ENCODE measurements at places on chromosomes 2 and 18.

DNA sequence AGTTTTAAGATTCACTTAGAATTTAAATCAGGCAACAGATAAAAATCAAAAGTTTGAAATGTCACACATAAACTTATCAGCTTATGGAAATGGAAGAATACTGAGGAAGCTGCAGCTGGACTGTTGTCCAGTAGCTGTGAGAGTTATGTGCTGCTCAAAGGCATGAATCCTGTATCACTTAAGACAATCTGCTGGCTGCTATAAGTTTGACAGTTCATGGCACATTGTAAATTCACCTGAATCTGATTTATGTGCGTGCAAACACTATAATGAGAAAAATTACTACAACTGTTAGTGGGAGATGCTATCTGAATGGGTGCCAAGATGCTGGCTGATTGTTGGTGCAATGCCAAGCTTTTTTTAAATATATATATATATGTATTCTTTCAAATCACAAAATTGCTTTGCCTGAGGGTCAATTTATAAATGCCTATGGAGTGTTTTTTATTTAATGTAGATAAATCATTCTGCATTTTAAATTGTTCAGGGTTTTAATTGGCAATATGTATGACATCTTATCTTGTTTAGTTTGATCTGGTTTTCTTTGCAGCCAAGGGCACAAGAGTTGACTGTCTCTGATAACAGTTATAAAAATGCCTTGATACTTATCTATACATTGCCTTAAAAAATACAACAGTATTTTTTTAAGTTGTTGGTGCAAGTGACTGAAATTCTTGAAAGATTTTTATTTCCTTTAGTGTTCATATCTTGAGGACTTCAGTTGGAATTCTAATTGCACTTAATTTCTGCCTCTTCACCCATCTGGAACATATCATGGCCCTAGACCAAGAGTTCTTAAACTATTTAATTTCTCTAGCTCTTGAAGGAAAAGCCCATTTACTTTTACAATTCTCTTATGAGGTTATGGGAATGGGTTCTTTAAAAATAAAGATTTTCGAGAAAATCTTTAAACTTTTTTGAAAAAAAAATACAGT lies 48.7 kb downstream of the CAVIN2 start:
- DNase-seq, result no peak

GRCh38 chr2:183091954-183092345 lies 13.4 kb downstream of the DUSP19 start:
- DNase-seq, result no peak

- DNase-seq, result no peak
Measured at GRCh38 chr2:84694088-84694622, 177.9 kb downstream of the DNAH6 start.

DNA sequence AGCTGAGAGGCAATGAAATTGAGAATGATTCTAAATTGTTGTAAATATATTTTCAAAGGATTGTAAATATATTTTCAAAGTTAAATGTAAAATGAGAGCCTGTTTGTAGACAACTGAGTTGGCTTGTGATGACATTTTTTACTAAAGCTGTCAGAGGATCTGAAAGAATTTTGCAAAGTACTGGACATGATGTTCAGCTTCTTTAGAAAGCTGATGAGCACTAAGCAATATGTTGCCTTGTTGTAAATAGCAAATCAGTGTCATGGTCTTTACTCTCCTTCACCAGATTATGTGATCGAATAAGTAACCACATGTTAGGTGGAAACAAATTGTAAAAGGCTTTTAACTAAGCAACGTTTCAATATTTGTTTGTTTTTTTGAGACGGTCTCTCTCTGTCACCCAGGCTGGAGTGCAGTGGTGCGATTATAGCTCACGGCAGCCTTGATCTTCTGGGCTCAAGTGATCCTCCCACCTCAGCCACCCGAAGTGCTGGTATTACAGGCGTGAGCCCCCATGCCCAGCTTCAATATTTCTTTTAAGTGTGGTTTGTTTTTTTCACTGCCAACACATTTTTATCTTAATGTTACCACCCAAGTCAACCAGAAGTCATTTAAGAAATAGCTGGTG lies 44.0 kb downstream of the E2F6 start:
- no peak for DNase-seq

DNA sequence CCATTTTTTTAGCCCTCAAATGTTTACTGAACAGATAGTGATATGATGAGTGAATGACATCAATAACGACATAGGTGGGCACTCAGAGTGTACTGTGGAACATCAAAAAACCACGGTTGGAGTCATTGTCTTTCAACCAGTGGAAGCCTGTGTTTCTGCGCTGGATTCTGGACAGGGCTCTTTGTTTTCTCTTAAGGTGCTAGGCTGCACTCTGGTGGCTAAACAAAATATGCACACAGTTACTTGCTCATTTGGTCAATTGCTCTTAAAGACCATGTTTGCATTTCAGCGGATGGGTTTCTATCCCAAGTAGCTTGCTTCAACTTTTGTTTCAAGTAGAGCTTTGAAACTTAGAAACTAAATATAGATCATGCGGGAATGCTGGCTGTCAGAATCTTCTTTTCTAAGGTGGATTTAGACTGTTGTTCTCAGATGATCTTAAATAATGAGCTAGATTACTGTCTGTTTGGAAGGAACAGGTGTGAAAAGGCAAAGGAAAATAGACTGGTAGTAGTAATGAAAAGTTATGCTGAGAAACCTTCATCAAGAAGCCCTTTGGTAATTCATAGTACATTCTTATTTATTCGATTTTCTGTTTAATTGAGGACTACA lies 48.5 kb upstream of the LYPD6B start:
- peak; percentile 30 for DNase-seq

DNA sequence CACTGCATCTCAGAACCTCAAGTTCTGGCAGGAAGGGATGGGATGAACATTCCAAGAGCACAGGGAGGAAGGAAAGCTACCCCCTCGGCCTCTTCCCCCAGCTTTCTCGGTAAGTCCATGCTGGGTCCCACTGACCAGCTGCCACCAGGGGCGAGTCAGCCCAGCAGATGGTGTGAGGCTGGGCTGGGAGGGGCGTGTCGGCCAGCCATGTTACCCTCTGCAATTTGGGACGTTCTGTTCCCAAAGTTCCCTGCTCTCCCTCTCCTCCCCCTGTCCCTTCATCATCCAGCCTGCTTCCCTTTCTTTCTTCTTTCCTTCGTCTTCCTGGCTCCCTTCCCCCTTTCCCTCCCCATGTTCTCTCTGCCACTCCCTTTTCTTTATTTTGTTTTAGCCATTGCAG lies 74.3 kb upstream of the TNP1 start:
- DNase-seq, result no peak

- no peak for DNase-seq
Measured at GRCh38 chr2:208065476-208065875, 40.1 kb upstream of the PLEKHM3 start.

DNA sequence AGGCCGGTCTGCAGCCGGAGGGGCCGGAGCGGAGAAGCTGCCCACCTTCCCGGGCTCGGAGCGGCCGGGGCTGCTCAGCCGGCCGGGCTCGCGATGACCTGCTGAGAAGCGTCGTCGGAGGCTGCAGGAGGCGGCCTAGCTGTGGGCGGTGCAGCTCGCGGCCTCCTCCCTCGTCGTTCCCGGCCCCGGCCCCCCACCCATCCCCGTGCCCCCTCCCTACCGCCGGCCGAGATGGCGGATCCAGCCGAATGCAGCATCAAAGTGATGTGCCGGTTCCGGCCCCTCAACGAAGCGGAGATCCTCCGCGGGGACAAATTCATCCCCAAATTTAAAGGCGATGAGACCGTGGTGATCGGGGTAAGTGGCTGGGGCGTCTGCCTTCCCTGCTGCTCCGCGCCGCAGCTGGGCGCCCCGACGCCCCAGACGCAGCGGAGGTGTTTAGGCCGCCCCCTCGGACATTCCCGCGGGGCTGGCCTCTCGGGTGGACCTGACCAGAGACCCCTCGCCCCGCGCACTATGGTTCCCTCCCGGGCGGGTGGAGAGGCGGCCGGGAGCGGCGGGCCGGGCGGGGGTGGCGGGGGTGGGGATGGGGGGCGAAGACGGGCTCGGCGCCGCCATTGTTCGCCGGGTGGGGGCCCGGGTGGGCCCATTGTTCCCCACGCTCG lies 492 bp downstream of the KIF5C start:
- DNase-seq, result no peak

GRCh38 chr2:37658682-37659081 lies 12.8 kb downstream of the CDC42EP3 start:
- DNase-seq, result no peak

GRCh38 chr2:84495539-84496146 lies 20.7 kb upstream of the DNAH6 start:
- peak; percentile 26 for DNase-seq

DNA sequence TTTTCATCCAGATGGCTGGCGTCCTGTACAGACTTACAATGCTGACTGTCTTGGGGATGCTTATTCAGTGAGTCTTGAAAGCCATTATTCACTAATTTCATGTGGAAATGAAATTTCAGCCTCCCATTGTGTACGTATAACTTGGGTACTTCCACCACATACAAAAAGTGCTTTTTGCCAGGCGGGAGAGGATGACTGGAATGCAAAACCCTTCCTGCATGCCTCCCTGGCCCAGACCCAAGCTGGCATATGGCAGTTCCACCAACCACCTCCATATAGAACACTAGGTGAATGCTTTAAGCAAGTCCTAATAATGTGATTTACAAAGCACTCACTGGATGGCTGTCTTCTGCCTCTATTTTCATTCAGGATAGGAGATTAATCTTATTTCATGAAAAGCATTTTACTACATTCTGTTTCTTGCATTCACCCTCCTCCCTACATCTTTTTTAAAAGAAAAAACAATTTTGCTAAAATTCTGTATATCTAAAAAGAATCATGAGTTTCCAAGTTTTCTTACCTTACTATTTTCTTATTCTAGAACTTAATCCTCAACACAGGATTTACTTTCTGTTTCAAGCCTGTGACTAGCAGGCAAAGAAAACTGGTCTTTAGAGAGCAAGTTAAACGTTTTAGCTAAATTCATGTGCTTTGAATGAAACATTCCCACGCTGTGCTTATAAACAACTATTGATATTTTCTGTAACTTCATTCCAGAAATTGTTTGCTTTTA lies 327.6 kb downstream of the NCKAP5 start:
- no peak for DNase-seq

GRCh38 chr2:141062031-141062430 lies 1068.8 kb downstream of the LRP1B start:
- DNase-seq, result no peak

DNA sequence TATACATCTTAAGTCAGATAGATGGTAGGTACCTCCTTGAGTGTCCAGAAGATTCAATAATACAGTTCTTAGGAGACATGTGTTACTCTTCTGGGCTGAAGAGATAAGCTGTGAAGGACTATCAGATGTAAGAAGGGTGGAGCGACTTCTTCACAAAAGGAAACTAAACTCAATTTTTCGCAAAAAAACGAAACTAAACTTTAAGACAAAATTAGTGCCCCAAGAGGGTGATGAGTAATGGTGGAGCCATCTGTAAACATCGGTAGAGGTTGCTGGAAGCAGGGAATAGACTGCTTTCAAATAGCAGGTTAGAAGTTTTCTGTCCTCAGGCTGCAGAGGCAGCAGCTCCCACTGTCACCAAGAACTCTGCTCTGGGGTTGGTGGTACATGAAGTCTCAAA lies 111.6 kb upstream of the TACR1 start:
- DNase-seq, result no peak

GRCh38 chr2:219123356-219124135 lies 37.1 kb downstream of the NHEJ1 start:
- no peak for DNase-seq

DNA sequence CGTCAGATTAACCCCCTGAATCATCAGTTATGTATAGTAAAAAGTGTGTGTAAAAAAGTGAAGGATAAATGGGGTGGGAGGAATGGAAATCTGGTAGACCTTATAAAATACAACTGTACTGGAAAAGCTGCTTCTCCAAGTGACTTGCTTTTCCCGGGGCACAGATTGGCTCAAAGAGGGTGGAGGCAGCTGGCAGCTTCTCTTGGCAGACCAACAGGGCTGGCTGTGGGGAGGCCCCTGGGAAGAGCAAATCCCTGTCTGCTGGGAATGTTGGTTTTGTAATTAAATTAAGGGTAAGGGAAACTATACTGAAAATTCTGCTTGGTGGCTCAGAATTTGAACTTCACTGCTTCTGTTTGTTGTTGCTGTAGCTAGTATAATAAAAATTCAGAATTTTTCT lies 154.2 kb upstream of the DLX2 start:
- DNase-seq, result no peak

DNA sequence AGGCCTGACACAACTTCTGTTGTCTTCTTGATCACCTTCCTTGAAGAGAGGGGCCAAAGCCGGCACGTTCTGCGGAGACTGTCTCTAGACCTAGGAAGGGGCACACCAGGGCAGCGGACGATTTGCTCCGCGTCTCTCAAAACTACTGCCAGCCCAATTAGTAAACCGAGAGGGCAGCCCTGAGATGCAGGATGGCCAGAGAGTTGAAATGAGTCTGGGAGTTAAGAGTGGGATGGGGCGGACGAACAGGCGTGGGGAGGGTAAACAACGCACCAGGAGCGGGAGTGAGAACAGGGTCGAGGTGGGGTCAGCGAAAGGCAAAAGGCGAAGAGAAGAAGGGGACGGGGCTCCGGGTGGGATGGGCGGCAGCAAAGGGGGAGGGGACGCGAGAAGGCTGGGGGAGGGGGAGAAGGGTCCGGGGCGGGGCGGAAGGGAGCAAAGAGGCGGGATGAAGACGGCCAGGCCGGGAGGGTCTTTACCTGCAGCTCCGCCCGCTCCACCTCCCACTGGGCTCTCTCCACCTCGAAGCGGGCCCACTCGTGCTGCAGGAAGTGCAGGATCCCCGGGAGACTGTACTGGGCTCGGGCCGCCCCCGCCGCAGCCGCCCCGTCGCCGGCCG lies 476 bp downstream of the STRN start:
- peak; percentile 17 for DNase-seq

GRCh38 chr2:241836292-241836691 lies 22.4 kb downstream of the PDCD1 start:
- DNase-seq, result no peak

- DNase-seq, result no peak
Measured at GRCh38 chr2:228986961-228987360, 284.1 kb downstream of the PID1 start.

DNA sequence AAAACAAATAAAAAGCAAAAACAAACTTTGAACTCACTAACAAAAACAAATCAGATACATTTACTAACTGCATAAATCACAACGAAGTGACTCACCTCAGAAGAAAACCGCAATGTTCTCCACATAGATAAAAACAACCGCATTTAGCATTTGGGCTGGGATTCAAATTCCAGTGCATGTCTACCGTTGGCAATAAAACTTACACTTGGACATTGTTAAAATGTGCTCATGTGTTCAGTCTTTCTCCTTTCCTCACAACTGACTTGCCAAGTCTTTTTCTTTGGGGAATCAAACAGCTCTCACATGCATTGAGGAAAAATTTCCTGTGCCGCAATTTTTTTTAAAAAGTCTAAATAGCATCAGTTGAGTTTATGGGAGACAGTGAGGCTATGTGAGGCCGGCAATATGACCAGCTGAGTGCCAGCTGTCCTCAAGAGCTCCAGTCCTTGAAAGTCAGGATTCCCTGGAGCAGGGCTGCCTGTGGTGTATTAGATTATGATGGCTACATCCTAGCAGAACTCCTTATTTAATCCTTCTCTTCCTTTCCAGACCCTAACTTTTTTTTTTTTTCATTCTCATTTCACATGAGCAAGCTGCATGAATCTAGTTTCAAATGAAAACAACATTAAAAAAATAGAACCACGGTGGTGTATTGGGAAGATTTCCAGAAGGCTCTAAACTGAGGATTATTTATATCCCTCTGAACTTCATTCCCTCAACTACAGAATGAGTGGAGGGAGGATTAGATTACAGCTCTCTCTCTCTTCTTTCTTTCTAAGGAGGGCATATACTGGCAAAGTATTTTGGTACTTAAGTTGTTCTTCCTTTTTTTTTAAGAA lies 70.2 kb upstream of the MEIS1 start:
- DNase-seq, result no peak

Measured in activated gamma-delta T cell treated with Interleukin-2 at 50 U/mL for 16 hours (primary cell).